HAP-1 (cell line): ENCODE measurements at places on chromosomes 4 and X.

- DNase-seq, result no peak
Measured at GRCh38 chrX:50787099-50787498, 26.9 kb downstream of the SHROOM4 start.

GRCh38 chrX:40471965-40472648, 108.7 kb upstream of the ATP6AP2 start:
- DNase-seq, result peak; percentile 23

DNA sequence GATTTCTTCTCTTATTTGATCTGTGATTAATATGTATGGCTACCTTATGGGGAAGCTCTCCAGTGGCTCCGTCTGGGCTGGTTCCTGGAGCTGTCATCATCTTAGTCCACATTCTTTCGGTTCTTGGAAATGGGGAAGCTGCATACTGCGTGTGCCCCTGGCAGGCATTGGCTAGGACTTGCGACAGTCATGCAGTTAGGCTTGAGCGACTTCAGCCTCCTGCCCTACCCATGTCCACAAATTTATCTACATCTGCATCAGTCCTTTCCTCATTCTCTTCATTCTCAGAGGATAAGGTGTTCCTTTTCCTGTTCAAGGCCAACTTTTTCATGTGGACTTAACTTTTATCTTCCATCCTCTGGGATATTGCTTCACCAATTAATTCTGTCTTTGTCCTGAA, 214.2 kb downstream of the RELL1 start:
- DNase-seq, result no peak

GRCh38 chr4:130238121-130238520, 1142.2 kb downstream of the C4orf33 start:
- no peak for DNase-seq

GRCh38 chr4:175054980-175055379, 136.8 kb downstream of the ADAM29 start:
- peak; percentile 24 for DNase-seq

DNA sequence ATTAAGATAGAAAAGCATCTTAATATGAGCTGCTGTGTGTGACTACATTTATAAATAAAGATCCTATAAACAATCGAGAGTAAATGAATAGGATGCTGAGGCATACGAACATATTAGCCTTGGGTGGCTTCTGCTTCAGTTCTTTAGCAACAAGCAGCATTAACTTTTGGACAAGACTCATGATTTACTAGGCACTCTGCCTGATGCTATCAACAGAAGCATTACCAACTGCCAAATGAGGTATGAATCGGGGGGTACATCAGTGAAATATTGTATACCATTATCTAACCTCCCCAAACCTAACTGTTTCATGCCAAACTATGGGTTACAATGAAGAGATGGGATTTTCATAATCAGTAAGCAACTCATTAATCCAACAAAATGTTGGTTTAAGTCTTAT, 113.1 kb downstream of the RAB28 start:
- no peak for DNase-seq

- DNase-seq, result no peak
Measured at GRCh38 chr4:535924-536281, 36.9 kb downstream of the PIGG start.

DNA sequence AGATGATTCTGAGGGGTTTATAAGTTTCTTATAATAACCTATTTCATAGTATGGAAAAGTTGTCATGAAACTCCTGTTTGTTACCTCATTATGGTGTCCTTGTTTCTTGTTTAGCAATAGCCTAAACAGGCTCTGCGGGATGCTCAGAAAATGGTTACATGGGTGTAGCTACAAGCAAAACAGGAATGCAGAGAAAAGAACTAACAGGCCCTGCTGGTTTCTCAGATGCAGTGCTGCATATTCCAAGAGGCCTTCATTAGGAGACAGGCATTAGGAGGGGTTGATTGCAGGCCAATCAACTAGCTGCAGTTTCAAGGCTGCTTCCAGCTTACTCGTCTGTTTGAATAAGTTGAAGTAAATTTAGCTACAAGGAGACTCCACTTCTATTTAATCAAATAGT, 37.6 kb upstream of the HPGD start:
- no peak for DNase-seq

DNA sequence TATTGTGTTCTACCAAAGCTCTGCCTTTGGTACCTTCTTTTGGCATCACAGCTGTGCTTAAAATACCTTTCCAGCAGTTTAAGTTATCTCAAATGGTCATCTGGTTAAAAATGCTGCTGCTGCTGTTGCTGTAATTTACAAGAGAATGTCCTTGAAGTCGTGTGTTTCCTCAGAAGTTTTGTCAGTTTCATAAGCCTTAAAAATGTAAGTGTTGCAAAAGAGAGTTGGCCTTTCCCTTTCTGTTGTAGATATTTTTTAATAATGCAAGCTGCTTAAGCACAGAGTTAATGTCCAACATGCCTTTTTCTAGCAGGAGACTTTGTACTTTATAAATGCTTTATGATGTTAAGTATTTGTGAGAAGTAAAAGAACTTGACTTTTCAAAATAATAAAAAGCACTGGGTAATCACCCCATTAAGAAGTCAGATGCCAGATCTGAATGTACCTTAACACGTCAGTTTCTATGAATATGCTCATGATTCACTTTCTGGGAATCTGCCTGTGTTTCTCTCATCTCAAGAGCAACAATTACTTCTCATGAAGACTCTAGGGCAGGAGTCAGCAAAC, 35.3 kb upstream of the TENM3 start:
- DNase-seq, result peak; percentile 38

- no peak for DNase-seq
Measured at GRCh38 chr4:163157157-163157556, 9.5 kb downstream of the NAF1 start.

- DNase-seq, result no peak
Measured at GRCh38 chrX:118773782-118774181, 46.4 kb downstream of the IL13RA1 start.
